ENCODE measurements at places on chromosomes 1 and 21.

- DNase-seq: no peak
Measured at GRCh38 chr21:18468790-18469189, 65.2 kb upstream of the TMPRSS15 start.

GRCh38 chr1:62900566-62900965 lies 116.6 kb downstream of the ATG4C start:
- no peak for DNase-seq

GRCh38 chr1:104189207-104189606 lies 439.5 kb downstream of the AMY1C start:
- DNase-seq: no peak

DNA sequence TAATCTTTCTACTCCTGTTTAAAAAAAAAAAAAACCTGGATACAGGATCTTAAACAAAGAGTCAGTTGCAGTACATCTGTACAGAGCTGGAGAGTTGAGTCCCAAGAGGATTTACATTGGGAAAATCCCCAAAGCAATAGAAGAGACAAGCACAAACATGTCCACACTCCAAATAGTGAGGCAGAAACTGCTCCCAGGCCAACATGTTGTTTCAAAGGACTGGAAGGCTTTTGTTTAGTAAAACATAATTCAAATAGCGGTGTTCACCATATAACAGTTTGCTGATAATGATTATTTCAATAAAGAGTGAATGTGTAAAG lies 425.4 kb downstream of the ADGRL2 start:
- no peak for DNase-seq

DNA sequence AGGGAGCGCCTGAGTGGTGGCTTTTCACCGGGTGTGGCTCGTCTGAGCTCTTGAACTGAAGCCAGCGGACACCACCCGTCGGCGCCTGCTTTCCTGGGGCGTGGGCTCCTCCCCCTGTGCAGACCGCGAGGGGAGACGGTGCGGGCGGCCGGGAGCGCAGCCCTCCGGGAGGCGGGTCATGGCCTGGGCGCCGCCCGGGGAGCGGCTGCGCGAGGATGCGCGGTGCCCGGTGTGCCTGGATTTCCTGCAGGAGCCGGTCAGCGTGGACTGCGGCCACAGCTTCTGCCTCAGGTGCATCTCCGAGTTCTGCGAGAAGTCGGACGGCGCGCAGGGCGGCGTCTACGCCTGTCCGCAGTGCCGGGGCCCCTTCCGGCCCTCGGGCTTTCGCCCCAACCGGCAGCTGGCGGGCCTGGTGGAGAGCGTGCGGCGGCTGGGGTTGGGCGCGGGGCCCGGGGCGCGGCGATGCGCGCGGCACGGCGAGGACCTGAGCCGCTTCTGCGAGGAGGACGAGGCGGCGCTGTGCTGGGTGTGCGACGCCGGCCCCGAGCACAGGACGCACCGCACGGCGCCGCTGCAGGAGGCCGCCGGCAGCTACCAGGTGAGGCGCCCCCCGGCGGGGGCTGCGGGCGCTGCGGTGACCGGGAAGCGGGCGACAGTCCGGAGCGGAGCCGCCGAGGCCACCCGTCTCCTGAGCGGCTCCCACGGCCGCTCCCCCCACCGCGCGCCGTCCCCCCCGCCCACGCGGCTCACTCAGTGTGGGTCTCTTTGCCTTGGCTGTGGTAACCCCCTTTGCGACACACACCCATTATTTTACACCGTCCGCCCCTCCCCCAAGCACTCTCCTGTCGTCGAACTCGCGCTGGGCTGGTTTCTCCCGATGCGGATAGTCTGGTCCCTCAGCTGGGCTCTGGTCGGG lies at the start of gene TRIM58:
Gene TRIM58 (plus strand): TSS at position 119 of the 916 bp plus-strand sequence. CDS start 60 bp downstream, at position 179.
- peak; percentile 14 for DNase-seq
